ENCODE measurements at places on chromosomes 6 and 20. TPM values are rescaled to one million over a fixed set of nuclear protein-coding genes. Genes with fewer than 3 reads are reported as not detected.

Gene XKR7
- 0.29 TPM for total RNA-seq

Gene PPP1R18
- 30.6 TPM for total RNA-seq

Gene RBM12
- total RNA-seq: 158 TPM

Gene CAGE1
- 0.09 TPM for total RNA-seq

Gene SLC22A23
- 24.3 TPM for total RNA-seq

Gene IL17A
- total RNA-seq: not detected

Gene IP6K3
- total RNA-seq: 0.16 TPM

Gene OLIG3
- 0.27 TPM for total RNA-seq

- peaks cover 5% of the 10 kb centered on the region for H3K4me1 ChIP-seq
- no peak overlapping the region for H3K27ac ChIP-seq
- DNase-seq: no peak
- H3K36me3 ChIP-seq: no peaks in the 10 kb centered on the region
- no peak overlapping the region for H3K4me3 ChIP-seq
Observed at GRCh38 chr6:88982720-88983119, 19.3 kb upstream of the RNGTT start.

GRCh38 chr20:51358032-51358724 lies 184.3 kb downstream of the NFATC2 start:
- H3K27me3 ChIP-seq: no peaks in the 10 kb centered on the region
- H3K4me3 ChIP-seq: no peak overlapping the region
- H3K4me1 ChIP-seq: no peaks in the 10 kb centered on the region
- H3K36me3 ChIP-seq: peaks cover 2% of the 10 kb centered on the region

DNA sequence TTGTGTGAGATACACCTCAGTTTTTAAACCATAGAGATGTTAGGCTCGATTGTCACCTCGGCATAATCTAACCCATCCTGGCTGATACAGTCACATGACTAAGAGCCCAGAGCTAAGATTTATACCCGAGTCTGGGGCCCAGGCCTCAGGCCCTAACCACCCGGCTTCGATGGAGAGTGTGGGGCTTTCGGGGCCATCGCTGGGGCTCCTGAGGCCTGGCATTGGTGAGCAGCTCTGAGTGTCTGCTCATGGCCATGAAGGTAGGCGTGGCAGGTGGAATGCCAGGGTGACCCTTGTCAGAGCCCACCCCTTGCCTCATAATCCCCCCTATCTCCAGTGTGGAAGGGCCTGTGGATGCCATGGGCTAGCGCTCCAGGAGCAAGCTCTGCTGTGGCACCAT lies 164.3 kb downstream of the BMP7 start:
- no peaks in the 10 kb centered on the region for H3K36me3 ChIP-seq
- peaks cover 11% of the 10 kb centered on the region for H3K27me3 ChIP-seq
- no peak for DNase-seq
- peaks cover 5% of the 10 kb centered on the region for H3K4me1 ChIP-seq
- no peak overlapping the region for H3K27ac ChIP-seq

- H3K36me3 ChIP-seq: peaks cover 3% of the 10 kb centered on the region
- no peak overlapping the region for H3K4me3 ChIP-seq
- DNase-seq: no peak
- H3K4me1 ChIP-seq: peaks cover 9% of the 10 kb centered on the region
Observed at GRCh38 chr6:133917781-133918180, 28.9 kb downstream of the TCF21 start.

GRCh38 chr20:1940581-1940980 lies 45.4 kb downstream of the SIRPA start:
- H3K4me1 ChIP-seq: peaks cover 13% of the 10 kb centered on the region
- peaks cover 21% of the 10 kb centered on the region for H3K27me3 ChIP-seq
- H3K36me3 ChIP-seq: no peaks in the 10 kb centered on the region
- DNase-seq: no peak
- no peak overlapping the region for H3K27ac ChIP-seq

GRCh38 chr20:57417051-57417689 lies 26.0 kb downstream of the RBM38 start:
- peaks cover 7% of the 10 kb centered on the region for H3K4me1 ChIP-seq
- H3K27ac ChIP-seq: no peak overlapping the region

DNA sequence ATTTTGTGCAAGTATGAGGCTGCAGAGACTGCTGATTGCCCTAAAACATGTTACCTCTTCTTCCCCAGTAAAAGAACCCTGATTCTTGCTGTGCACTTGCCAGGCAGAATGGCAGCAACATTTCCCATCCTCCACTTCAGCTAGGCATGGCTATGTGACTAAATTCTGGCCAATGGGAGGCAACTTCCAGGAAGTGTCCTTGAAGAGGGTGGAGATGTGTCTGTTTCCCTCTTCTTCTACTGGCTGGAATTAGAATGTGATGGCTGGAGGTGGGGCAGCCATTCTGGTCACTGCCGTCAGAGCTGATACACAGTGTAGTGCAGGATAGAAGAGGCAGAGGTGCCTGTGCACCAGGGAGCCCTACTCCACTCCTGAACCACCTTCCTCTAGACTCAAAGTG lies 64.6 kb downstream of the CDH26 start:
- no peak for DNase-seq
- no peaks in the 10 kb centered on the region for H3K36me3 ChIP-seq
- no peak overlapping the region for H3K27ac ChIP-seq
- H3K4me1 ChIP-seq: no peaks in the 10 kb centered on the region

Measured in mesothelial cell of epicardium (in vitro differentiated cells).